GM19239 (cell line): ENCODE measurements at places on chromosomes 13 and 19.
A peak's percentile ranks its signal among the peaks of the same experiment; 100 is the strongest.

- DNase-seq, result no peak
Observed at GRCh38 chr13:19836472-19836871, 27.0 kb downstream of the ZMYM5 start.

DNA sequence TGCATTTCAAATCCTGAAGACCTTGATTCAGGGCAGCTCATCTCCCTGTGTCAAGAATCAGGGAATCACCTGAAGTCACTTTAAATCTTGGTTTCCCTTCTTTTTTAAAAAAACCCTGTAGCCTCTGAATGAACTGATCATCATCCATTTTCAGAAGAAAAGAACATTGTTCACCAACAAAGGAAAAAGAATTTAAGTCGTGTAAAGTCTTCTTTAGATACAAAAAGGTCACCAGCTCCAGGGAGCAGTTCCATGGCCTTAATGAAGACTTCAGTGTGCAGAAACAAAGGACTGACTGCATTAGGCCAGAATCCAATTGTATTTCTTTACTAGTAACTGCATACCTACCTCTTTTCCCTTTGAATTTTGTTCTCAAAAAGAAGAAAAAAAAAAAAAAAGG is 245.0 kb downstream of the ABCC4 start:
- DNase-seq, result no peak

GRCh38 chr13:91464336-91464735 is 65.9 kb downstream of the GPC5 start:
- no peak for DNase-seq

- no peak for DNase-seq
Observed at GRCh38 chr13:47813718-47814117, 187.4 kb downstream of the SUCLA2 start.

DNA sequence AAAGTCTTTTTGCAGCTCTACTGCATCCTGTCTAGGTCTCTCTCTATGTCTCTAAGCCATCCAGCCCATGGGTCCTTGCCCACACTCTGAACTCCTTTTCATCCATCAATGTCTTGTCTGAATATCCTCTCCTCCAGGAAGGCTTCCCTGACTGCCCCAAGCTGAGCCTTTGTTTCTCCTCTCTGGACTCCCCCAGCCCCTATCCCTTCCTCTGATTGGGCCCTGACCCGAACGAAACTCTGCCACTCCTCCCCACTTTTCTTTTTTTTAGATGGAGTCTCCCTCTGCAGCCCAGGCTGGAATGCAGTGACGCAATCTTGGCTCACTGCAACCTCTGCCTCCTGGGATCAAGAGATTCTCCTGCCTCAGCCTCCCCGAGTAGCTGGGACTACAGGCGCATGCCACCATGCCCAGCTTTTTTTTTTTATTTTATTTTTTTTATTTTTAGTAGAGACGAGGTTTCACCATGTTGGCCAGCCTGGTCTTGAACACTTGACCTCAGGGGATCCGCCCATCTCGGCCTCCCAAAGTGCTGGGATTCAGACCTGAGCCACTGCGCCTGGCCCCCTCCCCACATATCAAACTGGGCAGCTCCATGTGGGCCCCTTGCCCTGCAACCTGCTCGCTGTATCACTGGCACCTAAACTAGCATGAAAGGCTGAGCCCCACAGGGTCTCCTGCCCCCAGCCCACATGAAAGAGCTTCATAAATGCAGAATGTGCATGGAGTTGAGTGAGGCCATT is 870 bp upstream of the UNC13A start:
- no peak for DNase-seq

GRCh38 chr19:35154525-35155406 is at the start of gene FXYD5:
Gene FXYD5 (plus strand): TSS chr19:35154735. CDS start chr19:35155551, 816 bp downstream.
- DNase-seq, result peak; percentile 57

DNA sequence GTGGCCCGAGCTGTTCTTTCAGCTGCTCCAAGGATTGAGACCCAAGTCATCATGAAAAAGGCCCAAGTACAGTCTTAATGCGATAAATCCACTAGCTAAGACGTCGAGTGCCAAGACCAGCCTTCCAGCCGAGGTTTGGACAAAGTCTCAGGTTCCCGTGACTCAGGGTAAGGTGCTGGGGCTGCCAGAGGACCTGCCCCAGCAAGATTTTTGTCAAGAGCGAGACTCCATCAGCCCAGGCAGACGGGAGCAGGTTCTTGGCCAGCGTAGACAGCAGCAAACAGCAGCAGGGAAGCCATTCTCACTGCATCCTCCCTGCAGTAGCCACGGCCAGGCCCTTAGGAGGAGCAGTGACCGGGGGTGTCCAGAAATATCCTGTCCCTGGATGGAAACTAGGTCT is 3.4 kb downstream of the FEM1A start:
- no peak for DNase-seq

DNA sequence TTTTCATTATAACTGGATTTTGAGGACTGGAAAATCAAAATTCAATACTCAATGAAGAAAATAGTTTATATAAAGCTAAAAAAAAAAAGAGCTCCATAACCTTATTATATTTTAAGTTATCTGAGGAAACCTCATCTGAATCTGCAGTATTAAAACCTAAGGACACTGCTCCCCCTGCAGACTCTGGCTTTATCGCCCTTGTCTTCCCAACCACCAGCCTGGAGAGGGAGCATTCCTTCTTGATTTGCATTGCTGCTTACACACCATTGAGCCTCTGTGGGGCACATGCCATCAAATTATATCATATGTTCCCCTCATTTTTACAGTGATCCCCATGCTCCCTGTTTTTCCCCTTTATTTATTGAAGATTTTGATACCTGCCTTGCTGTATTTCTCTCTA is 871.4 kb upstream of the GPC6 start:
- no peak for DNase-seq

GRCh38 chr13:102912599-102912998 is 66.8 kb downstream of the ERCC5 start:
- no peak for DNase-seq

DNA sequence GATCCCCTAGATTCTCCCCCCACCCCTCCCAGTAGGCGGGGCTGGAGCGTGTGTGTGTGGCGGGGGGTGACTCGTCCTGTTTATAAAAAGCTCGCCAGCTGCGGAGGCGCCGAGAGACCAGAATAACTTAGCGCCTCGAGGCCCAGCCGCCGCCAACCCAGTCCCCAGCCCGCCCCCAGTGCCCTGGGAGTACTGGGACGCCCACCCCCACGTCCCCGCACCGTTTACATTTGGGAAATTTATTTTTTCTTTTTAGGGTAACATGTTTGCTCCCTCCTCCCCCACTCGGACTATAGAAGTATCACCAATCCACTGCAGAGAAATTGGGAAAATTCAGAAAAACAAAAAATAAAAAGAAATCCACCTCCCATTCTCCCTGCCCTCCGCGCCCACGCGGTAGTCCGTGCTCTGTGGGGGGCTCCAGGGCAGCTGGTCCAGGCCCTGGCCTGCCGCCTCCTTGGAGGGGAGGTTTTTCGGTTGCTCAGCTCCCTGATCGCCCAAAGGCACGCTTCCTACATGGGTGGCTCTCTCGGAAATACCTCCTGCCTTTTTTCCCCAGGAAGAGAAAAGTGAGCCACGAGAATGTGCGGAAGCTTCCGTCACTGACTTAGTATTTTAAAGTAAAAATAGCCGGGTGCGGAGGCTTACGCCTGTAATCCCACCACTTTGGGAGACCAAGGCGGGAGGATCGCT is 1.5 kb upstream of the RAB3A start:
- no peak for DNase-seq

DNA sequence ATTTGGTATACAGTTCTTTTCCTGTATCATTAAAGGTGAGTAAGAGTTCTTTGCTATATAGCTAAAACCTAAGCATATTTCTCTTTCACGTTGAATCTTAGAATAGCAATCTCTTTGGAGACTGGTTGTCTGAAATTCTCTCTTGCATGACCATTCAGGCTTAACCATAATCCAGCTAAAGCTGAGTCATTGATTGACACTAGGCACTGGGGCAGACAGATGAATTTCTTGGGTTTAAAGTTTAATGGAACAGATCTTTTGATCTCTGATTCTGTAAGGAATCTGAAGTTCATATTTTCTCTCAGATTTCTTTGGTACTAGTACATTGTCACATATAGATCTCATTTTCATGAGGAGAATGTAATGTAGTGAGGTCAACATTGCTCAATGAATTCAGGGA is 397.3 kb upstream of the MIR17HG start:
- no peak for DNase-seq

DNA sequence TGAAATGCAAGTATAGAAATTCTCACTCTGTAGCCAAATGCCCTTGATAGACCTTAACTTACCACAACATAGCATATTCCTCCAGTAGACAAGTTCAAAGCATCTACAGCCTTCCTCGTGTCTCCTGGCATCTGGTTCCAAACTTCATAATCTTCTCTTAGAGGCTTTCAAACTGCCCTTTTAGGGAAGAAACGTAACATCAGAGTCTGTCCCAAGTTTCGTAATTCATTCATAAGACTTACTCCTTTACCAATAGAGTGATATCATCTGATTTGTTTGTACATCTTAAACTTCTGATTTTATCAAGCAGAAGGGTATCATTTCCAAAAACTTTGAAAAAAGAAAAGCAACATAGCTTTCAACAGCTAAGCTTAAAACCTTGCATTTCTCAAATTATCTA is 137.4 kb downstream of the SPRY2 start:
- DNase-seq, result no peak

GRCh38 chr19:29395111-29395733 is 130.6 kb upstream of the VSTM2B start:
- no peak for DNase-seq

- DNase-seq, result no peak
Observed at GRCh38 chr19:6108721-6109633, 1.3 kb downstream of the RFX2 start.
